HCT116 (cell line): ENCODE measurements at places on chromosomes 3 and 15. TPM values are rescaled to one million over a fixed set of nuclear protein-coding genes. Genes with fewer than 3 reads are reported as not detected.

Gene EIF4E3
- total RNA-seq: 6.0 TPM

Gene GABRR3
- total RNA-seq: not detected

GRCh38 chr3:10263646-10264363, 15.5 kb downstream of the TATDN2 start:
- no peaks in the 10 kb centered on the region for H3K27me3 ChIP-seq
- H3K4me1 ChIP-seq: peaks cover 9% of the 10 kb centered on the region
- H3K4me3 ChIP-seq: no peak overlapping the region
- H3K36me3 ChIP-seq: peaks cover 24% of the 10 kb centered on the region

Gene VWA5B2
- total RNA-seq: 10.6 TPM
